Vagina (tissue), 2 donors: ENCODE measurements at places on chromosomes 4 and X.

- DNase-seq: no peak
Observed at GRCh38 chr4:6885953-6886557, 23.6 kb upstream of the TBC1D14 start.

- DNase-seq: no peak
Observed at GRCh38 chr4:68404153-68404552, 43.1 kb upstream of the TMPRSS11E start.

- DNase-seq: no peak
Observed at GRCh38 chr4:8762951-8763735, 108.5 kb downstream of the HMX1 start.

DNA sequence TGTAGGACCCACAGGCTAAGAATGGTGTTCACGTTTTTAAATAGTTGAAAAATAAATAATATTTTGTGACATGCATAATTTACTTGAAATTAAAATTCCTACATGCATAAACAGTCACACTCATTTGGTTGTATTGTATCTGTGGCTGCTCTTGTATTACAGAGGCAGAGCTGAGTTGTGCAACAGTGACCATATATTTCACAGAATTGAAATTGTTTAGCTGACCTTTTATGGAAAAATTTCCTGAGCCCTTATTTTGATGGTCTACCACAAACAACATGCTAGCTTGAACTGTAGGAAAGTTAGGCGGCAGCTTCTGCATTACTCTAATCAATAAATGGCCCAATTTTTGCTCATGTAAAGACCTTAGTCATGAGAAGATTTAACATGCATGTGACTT, 633.4 kb upstream of the AADAT start:
- no peak for DNase-seq

GRCh38 chrX:12866451-12867377, at the start of gene TLR7:
TSS of gene TLR7 (plus strand) at chrX:12867072. CDS start at chrX:12867579, 507 bp downstream.
- no peak for DNase-seq

GRCh38 chr4:16025268-16025667, 58.6 kb downstream of the PROM1 start:
- DNase-seq: no peak

DNA sequence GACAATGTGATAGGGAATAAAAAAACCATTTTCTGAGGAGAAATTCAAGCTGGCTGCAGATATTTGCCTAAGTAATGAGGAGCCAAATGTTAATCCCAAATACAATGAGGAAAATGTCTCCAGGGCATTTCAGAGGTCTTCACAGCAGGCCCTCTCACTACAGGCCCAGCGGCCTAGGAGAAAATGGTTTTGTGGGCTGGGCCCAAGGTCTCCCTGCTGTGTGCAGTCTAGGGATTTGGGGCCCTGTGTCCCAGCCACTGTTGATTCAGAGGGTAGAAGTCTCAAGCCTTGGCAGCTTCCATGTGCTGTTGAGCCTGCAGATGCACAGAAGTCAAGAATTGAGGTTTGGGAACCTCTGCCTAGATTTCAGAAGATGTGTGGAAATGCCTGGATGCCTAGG, 778.7 kb downstream of the CENPC start:
- no peak for DNase-seq

- DNase-seq: no peak
Observed at GRCh38 chrX:63958134-63958865, 173.3 kb upstream of the ARHGEF9 start.

GRCh38 chr4:11201256-11201655, 227.4 kb downstream of the HS3ST1 start:
- no peak for DNase-seq

GRCh38 chrX:24682739-24683432, 10.8 kb upstream of the POLA1 start:
- no peak for DNase-seq

DNA sequence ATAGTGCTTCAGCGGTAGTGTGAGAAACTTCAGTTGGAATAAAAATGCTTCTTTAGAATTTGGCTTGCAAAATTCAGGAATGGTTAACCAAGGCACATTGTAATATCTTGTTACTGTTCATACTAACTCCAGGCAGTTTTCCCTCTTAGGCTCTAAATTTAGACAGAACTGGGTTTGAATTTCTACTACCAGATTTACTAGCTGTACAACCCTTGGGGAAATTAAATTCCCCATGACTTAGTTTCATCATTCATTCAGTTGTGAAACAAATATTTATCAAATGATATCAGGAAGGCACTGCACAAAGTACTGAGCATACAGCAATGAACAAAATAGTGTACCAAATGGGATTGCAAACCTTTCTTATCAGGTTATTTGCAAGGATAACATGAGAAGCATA, 135.0 kb upstream of the IL15 start:
- no peak for DNase-seq

GRCh38 chr4:39754309-39754708, 56.4 kb downstream of the UBE2K start:
- DNase-seq: no peak

- no peak for DNase-seq
Observed at GRCh38 chrX:47574076-47574546, 8.1 kb upstream of the TIMP1 start.

- no peak for DNase-seq
Observed at GRCh38 chrX:136627409-136627808, 20.5 kb upstream of the CD40LG start.

DNA sequence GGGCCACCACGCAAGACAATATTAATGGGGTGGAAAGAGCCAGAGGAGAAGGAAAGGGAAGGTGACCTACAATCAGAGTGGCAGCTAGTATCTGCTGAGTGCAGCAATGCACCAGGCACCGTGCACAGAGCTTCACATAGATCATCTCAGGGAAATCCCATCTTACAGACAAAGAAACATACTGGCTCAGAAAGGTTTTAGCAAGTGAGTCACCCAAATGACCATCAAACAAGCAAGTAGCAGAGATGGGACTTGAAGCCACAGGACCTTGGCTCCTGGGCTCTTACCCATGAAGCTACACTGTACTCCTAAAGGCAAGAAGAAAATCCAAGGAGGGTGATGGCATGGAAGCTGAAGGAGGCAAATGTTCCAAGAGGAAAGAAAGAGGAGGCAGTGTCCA, 6.8 kb downstream of the ANXA5 start:
- no peak for DNase-seq

DNA sequence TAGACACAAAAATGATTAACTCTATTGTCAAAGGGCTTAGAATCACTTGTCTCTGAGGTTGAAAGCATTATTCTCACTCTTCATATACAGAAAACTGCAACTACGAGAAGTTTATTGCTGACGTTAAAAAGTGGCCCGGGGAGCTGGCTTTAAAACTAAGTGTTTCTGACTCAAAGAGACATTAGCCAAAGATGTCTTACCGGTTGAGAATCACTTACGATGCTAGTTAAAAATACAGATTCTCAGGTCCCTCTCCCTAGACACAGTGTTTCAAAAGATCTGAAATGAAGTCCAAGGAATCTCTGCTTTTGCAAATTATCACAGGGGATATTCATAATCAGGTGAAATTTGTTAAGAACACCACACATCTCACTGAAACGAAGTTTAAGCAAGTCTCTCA, 1.2 kb downstream of the GNPDA2 start:
- no peak for DNase-seq

GRCh38 chr4:2534904-2535375, 1.5 kb upstream of the FAM193A start:
- no peak for DNase-seq
